Stimulated activated CD4-positive, alpha-beta T cell treated with anti-CD3 and anti-CD28 coated beads, Interleukin-15, amount 100 ng/mL, for 1 hour (primary cell): ENCODE measurements at places on chromosomes 6 and 20.

- no peak for DNase-seq
Observed at GRCh38 chr20:31859266-31859997, 10.9 kb downstream of the DUSP15 start.

DNA sequence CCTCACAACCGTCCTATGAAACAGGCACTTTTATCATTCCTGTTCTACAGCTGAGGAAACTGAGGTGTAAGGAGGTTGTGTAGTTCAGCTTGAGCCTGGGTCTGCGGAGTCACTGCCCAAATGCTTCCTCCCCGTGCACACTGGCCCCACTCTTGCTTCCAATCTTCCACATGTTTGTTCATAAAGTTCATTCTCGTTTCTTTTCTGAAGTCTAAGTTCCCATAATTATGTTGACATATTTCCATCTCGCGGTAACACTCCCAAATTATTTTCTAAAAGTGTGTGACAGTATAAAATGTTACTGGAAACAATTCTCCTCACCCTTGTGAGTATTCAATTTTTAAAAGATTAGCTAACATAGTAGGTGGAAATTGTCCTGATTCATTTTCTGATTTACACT, 106.9 kb downstream of the SLC22A3 start:
- no peak for DNase-seq

GRCh38 chr6:154821638-154822037, 88.4 kb downstream of the SCAF8 start:
- no peak for DNase-seq

GRCh38 chr20:43786885-43787284, 60.1 kb upstream of the GTSF1L start:
- DNase-seq = no peak

- DNase-seq = no peak
Observed at GRCh38 chr6:136158971-136159370, 91.1 kb downstream of the MTFR2 start.

GRCh38 chr6:1702580-1703051, 92.9 kb downstream of the FOXC1 start:
- no peak for DNase-seq

- DNase-seq = no peak
Observed at GRCh38 chr6:89007209-89008000, 44.0 kb upstream of the RNGTT start.

- no peak for DNase-seq
Observed at GRCh38 chr6:51099201-51099600, 280.5 kb downstream of the TFAP2B start.

DNA sequence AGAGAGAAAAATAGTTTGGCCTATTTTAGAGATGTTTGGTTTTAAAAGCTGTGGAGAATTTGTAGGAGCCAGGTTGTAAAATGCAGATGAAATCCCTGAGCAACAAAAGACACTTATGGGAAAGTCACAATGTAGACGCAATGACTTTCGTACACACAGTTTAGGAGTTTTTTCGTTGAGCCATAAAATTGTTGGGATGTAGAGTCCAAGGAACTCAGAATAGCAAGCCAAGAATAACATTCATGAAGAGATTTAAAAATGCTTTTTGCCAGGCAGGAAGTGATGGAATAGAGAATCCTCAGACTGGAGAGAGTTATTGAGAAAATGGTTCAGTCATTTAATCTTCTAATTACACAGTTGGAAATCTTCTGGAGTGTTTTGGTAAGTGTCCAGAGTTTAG, 11.5 kb upstream of the PROKR2 start:
- no peak for DNase-seq

DNA sequence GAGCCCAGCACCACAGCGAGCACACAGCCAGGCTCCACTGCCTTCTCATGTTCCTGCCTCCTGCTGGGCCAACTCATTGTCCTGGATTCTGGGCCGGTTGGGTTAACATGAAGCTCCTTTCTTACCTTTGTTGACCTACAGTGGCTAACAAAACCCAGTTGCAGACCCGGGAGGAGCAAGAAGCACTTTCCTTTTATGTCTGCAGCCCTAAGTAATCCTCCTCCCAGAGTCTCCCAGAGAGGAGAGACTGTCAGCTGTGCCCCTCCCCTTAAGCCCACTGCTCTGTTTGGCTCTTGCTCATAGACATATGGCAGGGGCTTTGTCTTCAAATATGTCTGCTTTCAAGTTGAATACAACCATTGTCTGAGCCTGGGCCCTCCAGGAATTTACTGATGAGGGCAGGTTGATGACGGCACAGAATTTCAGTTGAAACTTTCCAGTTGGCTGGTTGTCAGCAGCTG, 55.2 kb downstream of the PSMB1 start:
- no peak for DNase-seq

- DNase-seq = no peak
Observed at GRCh38 chr20:32976746-32977145, 27.5 kb downstream of the SUN5 start.

GRCh38 chr6:86712039-86712438, 225.3 kb upstream of the HTR1E start:
- DNase-seq = no peak

- DNase-seq = no peak
Observed at GRCh38 chr6:34559651-34560365, 3.7 kb upstream of the SPDEF start.

GRCh38 chr6:4091941-4092340, 13.0 kb upstream of the FAM217A start:
- DNase-seq = no peak

DNA sequence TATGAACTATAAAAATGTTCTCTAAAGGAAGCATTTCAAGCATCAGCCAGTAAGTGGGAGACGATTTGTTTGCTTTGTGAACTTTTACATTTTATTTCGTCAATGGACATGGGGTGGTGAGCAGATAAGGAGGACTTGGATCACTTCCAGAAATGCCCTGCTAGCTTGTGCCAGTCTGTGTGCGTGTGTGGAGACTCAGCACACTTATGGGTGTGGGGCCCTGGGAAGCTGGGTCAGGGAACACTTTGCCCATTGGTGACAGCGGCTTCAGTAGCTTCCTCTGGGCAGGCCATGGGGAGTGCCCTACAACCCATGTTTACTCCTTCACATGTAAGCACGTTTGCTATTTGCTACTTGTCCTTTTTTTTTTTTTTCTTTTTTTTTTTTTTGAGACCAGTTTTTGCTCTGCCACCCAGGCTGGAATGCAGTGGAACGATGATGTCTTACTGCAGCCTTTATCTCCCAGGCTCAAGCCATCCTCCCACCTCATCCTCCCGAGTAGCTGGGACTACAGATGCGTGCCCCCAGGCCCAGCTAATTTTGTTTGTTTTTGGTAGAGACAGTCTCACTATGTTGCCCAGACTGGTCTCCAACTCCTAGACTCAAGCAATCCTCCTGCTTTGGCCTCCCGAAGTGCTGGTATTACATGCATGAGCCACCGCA, 24.2 kb downstream of the PRDM1 start:
- no peak for DNase-seq

DNA sequence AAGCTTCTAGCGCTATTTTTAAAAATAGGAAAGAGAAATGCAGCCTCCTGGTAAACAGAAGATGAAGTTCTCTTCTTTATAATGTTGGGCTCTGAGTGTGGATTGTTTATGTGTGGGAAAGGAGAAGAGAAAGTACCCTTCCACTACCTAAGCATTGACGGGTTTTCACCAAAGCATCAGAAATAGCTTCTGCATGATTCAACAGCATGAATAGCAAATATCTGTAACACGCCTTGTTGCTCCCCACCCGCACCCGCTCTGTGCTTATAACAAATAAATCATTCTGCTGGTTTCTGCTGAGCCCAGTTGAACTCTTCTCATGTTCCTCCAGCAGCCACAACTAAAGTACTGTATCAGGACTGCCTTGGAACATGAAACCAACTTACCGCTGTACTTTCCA, 20.7 kb downstream of the TXLNB start:
- no peak for DNase-seq

- DNase-seq = no peak
Observed at GRCh38 chr20:43364001-43364400, 93.7 kb upstream of the SRSF6 start.

GRCh38 chr20:34984756-34985261, 29.1 kb downstream of the MYH7B start:
- no peak for DNase-seq

- no peak for DNase-seq
Observed at GRCh38 chr20:11926292-11926998, 8.8 kb downstream of the BTBD3 start.

GRCh38 chr6:56551409-56552120, 91.1 kb downstream of the DST start:
- DNase-seq = no peak

- no peak for DNase-seq
Observed at GRCh38 chr6:144296973-144297372, 11.8 kb downstream of the UTRN start.

DNA sequence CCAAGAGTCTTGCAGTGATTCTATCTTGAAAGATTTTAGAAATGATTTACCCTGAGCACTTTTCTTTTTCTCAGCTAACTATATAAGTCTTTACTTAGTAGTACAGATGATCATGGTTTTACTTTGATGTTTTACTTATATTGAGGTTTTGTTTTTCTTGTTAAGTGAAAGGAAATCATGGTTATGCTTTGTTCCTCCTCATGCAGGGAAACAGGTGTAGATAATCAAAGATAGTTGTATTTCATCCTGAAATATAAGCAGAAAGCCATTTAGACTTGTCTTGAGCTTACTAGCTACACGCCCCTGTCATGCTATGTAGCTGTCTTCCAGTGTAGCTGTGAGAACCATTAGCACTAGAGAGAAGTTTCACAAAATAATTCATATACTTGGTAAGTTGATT, 113.9 kb downstream of the HIVEP1 start:
- DNase-seq = no peak

DNA sequence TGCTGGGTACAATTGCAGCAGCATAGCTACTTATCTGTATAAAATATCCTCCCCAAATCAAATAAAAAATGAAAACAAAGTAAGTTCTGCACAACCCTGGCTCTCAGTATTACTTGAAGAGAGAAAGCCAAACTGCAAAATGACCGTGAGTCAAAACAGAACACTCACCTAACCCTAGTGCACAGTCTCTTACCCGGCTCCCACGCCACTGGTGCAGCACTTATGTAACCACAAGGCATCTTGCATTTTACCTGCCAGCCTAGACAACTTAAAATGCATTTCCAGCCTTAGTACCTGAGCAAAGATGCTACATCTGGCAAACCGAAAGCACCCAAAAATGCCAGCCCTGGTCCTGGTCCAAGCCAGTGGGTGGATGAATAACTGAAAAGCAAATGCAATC, 12.4 kb upstream of the SIRPB1 start:
- peak; percentile 26 for DNase-seq

DNA sequence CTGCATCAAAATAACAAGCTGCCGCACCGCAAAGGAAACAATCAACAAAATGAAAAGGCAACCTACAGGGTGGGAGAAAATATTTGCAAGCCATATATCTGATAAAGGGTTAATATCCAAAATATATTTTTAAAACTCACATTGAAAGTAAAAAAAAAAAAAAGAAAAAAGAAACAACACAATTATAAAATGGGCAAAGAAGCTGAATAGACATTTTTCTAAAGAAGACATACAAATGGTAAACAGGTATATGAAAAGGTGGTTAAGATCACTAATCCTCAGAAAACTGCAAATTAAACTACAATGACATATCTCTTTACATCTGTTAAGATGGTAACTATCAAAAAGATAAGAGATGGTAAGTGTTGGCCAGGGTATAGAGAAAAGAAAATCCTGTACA, 105.4 kb upstream of the LY86 start:
- DNase-seq = no peak

- DNase-seq = no peak
Observed at GRCh38 chr6:154766288-154766687, 33.1 kb downstream of the SCAF8 start.

GRCh38 chr6:31396422-31397152, 6.8 kb upstream of the MICA start:
- DNase-seq = peak; percentile 73

GRCh38 chr6:119902681-119903080, 553.1 kb upstream of the MAN1A1 start:
- no peak for DNase-seq

DNA sequence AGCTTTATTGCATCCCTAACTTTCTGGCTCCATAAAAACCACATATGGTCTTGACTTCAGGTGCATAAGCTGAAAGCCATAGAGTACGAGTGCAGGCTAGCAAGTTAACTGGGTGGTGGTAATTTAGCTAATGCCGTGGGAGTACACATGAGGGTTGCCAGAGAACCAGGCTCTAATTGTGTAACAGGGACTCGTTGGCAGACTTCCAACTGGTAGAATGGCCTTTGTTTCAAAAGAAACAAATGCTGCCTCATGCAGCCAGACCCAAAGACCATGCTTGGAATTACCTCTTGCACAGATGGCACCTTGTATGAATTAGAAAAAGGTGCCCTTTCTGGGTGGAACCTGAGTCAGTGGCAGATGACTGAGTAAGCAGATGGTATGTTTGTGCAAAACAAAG, 73.2 kb downstream of the LY86 start:
- no peak for DNase-seq

DNA sequence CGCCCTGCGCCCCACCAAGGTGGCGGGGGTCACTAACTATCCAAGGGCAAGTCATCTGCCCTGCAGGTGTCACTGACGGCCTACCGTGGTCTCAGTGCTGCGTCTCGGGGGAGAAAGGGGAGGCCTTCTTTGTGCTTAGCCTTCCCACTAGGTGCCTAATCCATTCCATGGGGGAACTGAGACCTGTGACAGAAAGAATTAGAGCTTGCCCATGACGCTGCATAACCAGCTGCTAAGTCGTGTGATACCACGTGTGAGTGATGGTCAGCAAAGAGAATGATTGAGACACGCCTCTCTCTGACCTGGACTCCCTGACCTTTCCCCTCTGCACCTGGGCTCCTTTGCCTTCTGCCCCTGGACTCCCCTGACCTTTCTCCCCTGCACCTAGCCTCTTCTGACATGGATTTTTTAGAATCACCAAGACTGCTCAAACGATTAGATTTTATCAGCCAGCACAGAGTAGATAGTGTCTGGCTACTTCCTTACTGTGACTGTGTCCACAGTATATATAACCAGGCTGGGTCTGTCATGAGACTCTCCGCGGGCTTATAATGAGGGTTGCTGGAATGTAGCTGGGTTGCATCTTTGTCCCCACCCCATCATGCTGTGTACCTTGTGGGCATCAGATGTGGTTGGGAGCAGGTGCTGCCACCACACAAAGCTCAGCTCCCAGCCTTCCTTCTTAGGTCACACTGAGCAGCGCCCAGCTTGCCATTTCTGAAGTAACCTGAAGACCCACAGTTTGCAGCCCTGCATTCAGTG, 140.6 kb downstream of the TMEM242 start:
- DNase-seq = no peak

DNA sequence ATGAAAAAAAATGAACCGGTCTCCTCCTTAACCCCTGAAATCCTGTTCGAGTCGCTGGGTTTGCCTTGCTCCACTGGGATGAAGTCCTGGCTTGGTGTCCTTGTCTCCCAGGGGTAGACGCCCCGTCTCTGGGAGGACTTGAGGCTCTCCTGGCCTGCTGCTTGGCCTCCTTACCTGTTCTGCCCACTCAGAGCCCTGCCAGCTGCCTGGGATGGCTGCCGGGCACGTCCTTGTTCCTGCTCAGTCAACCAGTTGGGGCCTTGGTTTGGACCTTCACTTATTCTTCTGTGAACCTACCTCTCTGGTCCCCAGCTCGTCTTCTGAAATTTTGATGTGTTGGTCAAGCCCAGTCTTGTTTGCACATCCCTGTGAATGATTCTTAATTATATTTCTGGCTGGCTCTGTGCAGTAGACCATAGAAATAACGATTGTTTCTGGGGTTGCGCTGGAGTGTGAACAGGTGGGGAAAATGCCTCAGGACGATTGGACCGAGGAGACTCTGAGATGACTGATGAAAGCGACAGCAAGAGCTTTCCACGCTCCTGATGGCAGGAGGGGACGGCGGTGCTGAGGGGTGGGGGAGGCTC, 126.5 kb upstream of the ESR1 start:
- DNase-seq = no peak
